Activated gamma-delta T cell treated with Interleukin-2 at 50 U/mL for 16 hours (primary cell): ENCODE measurements at places on chromosomes 5 and 9.

DNA sequence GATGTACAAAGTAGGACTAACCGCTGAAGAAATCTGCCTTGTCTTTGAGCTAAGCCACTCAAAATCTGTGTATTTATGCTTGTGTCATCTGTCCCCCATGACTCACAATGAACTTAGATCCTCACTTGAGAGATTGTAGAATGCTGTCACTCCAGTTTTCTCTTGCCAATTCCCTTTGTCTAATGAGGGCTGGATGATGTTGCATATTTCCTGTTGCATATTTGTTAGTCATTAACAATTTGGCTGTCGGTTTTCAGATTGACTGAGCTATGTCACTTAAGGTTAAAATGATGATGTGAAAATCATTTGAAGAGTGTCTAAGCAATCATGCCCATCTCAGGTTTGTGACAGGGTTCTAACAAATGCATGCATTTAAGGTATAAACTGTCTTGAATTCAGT lies 481.7 kb downstream of the CDH10 start:
- DNase-seq: no peak

DNA sequence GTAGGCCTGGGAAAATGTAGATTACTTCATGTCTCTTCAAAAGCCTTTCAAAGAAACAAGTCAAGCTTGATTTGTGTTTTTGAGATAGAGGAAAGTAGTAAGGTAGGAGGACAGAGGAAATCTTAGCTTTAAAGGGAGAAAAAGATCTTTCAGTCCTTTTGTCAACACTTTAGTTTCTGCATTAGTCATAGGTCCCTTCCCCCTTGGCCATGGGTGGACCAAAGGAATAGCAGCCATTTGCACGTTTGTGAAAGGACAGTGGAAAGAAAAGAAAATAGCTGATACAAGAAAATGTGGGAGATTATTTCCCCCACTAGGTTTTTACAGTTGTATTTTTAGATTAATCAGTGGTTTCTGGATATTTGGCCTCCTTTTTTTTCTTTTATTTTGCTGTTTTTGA lies 121.9 kb upstream of the GRHPR start:
- DNase-seq: no peak

DNA sequence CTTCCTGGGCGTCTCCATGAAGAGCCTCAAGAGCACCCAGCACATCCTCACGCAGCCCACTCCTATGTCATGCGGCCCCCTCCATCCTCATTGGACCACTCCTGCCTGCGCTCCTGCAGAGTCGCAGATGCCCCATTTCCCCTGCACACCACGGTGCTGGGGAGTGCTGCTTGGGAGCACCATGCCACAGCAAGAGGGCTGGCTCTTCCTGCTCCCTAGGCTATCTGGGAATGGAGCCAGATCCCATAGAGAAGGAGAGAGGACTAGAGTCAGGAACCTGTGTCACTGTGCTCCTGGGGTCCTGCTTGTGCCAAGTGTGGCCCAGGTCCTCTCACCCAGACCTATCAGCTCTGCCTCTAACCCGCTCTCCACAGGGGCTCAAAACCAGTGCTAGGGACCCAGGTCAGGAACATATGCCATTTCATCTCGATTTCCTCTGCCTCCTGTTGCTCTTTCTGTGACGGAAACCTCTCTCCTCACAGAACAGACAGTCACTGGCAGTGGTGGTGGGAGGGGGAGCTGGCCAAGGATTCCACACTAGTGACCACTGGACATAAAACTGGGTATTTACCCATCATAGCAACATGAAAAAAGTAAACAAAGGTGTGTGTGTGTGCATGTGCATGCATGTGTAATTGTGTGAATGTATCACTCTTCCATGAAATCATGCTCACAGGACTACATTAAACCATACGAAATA lies 178.4 kb downstream of the TTLL11 start:
- DNase-seq: no peak

DNA sequence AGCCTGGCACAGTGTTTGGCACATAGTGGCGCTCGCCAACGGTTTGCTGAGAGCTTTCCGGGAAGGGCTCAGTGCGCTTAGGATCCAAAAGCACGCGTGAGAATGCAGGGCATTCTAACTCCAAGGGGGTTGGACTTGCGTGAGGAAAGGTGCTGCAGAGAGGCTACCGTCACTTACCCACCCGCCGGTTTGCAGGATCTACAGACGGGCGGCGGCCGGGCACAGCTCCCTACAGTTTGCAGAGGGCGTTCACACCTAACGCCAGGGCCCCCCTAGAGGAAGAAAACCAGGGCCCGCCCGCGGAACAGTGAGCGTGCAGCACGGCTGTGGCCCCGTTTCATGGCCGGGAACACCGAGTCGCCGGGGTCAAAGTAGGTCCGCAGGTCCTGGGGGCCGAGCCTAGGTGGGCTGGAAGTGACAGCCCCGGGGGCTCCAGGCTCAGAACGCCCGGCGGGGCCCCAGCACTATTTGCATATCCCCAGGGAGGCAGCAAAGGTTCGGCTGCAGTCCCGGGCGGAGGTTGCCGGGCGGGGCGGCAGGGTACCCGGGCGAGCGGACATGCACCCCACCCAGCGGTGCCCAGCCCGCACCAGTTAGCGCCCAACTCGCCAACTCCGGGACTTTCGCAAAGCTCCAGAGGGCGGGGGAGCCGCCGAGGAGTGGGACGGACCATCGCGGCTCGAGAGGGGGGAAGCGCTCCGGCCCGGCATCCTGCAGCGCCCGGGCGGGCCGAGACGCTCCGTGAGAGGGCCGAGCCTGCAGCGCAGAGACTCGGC lies 526 bp upstream of the GALNT10 start:
- peak; percentile 80 for DNase-seq

GRCh38 chr5:122846051-122846550 lies 688 bp downstream of the SNX24 start:
- DNase-seq: no peak

DNA sequence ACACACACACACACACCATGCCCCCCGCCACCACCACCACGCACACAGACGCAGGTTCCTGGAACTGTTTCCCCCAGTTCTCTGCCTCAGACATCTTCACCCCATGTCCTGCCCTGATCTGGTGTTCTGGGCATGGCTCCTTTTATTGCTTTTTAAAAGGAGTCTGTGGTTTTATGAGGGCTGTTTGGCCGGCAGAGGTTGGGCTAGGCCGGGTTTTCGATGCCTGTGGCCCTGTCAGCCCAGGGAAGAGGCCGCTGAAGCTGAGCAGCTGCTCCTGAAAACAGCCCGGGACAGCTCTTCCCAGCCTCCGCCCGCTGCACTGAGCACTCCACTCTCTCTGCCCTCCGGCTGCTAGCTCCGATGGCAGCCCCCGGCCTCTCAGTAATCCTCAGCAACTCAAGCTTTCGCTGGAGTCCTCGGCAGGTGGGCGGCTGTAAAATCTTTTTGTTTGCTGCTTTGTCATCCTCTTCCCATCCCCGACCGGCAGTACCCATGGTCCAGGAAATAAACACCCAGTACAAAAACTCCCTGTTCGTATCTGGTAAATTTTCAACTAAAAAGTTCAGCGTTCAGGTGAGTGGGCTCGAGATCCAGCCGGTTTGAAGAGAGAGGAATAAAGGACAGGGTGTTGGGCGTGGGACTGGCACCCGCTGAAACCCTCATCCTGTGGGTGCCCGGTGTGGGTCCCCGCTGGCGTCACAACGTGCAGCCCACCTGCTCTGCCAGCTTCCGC lies 103.0 kb upstream of the ERCC6L2 start:
- DNase-seq: no peak

- no peak for DNase-seq
These were observed 1.6 kb downstream of the HBEGF start for GRCh38 chr5:140344683-140345423.

DNA sequence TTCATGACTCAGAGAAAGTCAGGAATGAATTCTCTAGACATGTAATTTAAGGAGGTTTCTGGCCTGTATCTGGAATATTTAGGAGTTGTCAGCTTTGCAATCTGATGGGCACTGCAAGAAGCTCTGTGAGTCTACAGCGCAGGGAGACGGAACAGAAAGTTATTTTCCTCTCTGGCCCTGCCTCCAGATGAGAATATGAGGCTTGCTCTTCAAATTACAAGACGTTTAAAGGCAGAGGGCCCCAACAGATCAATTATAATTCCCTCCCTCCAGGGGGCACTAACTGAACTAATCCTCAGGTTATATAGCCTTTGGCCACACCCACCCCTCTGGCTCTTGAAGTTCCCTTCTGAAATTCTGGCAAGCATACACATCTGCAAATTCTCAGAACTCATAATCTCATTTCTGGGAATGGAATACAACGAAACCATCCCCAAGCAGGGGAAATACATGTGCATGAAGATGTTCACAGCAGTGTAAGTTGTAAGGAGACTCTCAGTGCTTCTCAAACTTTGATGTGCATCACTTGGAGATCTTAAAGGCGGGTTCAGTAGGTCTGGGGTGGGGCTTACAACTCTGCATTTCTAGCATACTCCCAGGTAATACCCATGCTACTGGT lies 307.6 kb downstream of the CWC27 start:
- peak; percentile 45 for DNase-seq

DNA sequence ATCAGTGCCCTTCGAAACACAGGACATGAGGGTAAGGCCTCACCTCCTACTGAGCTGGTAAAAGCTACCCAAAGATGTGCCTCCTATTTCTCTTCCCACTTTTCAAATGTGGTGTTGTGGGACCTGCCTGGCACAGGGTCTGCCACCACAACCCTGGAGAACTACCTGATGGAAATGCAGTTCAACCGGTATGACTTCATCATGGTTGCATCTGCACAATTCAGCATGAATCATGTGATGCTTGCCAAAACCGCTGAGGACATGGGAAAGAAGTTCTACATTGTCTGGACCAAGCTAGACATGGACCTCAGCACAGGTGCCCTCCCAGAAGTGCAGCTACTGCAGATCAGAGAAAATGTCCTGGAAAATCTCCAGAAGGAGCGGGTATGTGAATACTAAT lies 1.9 kb downstream of the IRGM start:
- no peak for DNase-seq

DNA sequence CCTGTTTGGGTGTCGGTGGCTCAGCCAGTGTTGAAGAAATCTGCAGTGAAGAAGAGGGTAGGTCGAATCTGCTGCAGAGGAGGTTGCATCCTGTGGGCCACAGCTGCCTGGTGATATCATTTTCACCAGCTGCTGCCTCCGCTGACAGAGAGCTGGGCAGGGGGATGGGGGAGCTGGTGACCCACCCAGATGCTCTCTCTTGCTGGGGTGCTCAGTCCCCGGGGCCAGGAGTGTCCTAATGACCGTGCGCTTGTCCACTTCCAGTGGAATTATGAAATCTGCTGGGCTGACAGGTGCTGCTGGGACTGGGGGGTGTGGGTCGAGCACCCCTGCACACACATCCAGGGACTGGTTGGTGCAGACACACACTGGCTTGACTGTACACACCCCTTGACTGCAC lies 83.2 kb upstream of the IRX4 start:
- DNase-seq: no peak

GRCh38 chr9:5895782-5896181 lies 5.1 kb downstream of the MLANA start:
- DNase-seq: no peak

DNA sequence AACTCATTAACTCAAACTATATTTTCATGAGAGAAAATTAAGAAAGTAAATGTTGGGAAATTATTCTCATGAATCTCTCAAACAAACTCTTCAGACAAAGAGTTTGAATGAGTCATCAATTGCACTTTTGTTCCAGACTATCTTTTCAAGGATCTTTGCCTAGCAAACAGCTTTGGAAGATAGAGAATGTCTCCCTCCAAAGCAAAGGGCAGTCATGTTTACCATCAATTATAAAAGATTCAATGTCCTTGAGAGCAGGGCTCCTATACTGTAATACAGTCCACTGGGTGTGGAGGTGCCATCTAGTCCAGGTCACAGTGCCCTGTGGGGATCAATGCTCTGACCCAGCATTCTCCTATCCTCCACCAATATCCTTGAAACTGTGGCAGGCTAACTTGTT lies 1429.3 kb downstream of the EFNA5 start:
- no peak for DNase-seq

GRCh38 chr5:141632650-141633049 lies 4.0 kb downstream of the HDAC3 start:
- DNase-seq: no peak

DNA sequence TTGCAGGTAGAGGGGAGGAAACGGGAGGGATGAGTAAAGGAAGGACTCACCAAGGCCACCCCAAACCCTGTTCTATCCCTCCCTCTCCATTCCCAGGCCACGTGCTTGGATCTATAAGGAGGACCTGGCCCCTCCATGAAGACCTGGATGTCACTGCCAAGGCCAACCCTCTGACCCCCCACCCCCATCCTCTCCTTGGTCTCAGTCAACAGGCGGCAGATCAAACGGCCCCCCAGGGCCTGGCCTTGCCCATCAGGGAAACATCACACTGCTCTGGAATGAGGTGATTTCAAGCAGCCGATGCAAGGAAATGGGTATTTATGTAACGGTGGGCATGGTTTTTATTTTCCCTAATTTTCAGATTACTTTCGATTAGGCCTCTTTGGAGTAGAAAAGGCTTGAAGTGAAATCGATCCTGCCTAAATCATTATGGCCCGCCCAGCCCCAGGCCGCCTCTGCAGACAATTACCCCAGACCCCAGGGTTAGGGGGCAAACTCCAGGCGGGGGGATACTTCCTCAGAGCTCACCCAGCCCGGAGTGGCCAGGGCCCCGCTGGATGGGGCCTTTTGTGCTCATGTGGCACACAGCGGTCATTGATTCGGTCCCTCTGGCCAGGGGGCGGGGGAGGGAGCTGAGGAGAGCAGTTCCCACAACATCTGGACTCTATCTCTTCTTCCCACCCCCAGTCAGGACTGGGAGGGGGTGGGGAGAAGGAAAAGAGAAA lies 125.3 kb downstream of the PHF2 start:
- no peak for DNase-seq

- DNase-seq: no peak
These were observed 251.1 kb downstream of the BNC2 start for GRCh38 chr9:16619402-16619801.

DNA sequence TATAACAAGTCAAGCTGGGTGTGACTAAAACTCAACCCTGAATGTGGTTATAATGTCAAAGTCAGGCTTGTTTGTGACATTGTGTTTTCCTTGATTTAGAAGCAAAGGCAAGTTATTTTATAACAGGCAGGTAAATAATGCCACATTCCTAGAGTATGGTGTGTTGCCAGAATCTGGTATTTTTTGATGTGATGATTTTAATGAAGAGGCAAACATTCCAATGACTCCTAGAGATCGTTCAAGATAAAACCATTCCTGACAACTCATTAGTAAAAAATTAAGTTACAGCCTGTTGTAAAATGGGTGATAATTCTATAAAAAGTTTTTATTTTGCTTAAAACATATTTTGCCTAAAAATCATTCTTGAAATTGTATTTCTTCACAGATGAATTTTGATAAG lies 60.0 kb downstream of the RAB14 start:
- no peak for DNase-seq
